Lung (tissue), 17 donors: ENCODE measurements at places on chromosomes 1 and 21. TPM values are rescaled to one million over a fixed set of nuclear protein-coding genes. Genes with fewer than 3 reads are reported as not detected.

GRCh38 chr1:214224611-214225354 is 56.2 kb upstream of the SMYD2 start:
- H3K27ac ChIP-seq = no peak overlapping the region
- no peaks in the 10 kb centered on the region for H3K36me3 ChIP-seq
- no peaks in the 10 kb centered on the region for H3K4me1 ChIP-seq
- peak; percentile 24 for DNase-seq
- H3K27me3 ChIP-seq = no peaks in the 10 kb centered on the region

DNA sequence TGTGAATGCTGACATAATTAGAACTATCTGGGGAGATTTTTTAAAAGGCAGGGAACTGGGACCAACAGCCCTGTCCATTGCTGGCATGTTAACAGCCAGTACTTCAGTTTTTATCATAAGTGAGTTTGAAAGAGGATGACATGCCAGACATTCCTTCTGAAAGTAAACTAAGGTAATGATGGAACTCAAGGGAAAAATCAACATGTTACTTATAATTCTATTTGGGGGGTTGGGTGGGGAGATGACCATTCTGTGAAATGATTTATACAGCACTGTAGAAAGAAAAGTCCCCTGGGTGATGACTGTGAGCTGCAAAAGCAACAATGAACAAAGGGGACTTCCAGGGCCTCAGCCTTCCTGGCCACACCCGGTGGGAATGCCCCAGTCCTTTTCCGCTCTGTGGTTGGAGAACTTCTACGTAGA is 5.4 kb upstream of the LAMC2 start:
- no peaks in the 10 kb centered on the region for H3K27me3 ChIP-seq
- H3K4me1 ChIP-seq = peaks cover 12% of the 10 kb centered on the region
- peak; percentile 64 for DNase-seq
- H3K4me3 ChIP-seq = no peak overlapping the region
- H3K27ac ChIP-seq = peak overlapping the region; percentile 87

- no peaks in the 10 kb centered on the region for H3K36me3 ChIP-seq
- H3K27ac ChIP-seq = peak overlapping the region; percentile 17
- H3K4me3 ChIP-seq = no peak overlapping the region
- H3K4me1 ChIP-seq = peaks cover 5% of the 10 kb centered on the region
- H3K27me3 ChIP-seq = no peaks in the 10 kb centered on the region
- peak; percentile 61 for DNase-seq
These were observed 28.1 kb downstream of the SHISA4 start for GRCh38 chr1:201916649-201917249.

Gene RGS13
- polyA plus RNA-seq = 0.53 TPM

Gene CD48
- polyA plus RNA-seq = 16.4 TPM

Gene ETV3L
- polyA plus RNA-seq = not detected
